Dorsolateral prefrontal cortex (tissue), 122 donors: ENCODE measurements at places on chromosomes 16 and 17. TPM values are rescaled to one million over a fixed set of nuclear protein-coding genes. Genes with fewer than 3 reads are reported as not detected.

FSCN2 gene
- 3.5 TPM for total RNA-seq

- DNase-seq = no peak
Observed at GRCh38 chr16:86568677-86569623, 2.3 kb downstream of the FOXC2 start.

JMJD8 gene
- 29.6 TPM for total RNA-seq

DNA sequence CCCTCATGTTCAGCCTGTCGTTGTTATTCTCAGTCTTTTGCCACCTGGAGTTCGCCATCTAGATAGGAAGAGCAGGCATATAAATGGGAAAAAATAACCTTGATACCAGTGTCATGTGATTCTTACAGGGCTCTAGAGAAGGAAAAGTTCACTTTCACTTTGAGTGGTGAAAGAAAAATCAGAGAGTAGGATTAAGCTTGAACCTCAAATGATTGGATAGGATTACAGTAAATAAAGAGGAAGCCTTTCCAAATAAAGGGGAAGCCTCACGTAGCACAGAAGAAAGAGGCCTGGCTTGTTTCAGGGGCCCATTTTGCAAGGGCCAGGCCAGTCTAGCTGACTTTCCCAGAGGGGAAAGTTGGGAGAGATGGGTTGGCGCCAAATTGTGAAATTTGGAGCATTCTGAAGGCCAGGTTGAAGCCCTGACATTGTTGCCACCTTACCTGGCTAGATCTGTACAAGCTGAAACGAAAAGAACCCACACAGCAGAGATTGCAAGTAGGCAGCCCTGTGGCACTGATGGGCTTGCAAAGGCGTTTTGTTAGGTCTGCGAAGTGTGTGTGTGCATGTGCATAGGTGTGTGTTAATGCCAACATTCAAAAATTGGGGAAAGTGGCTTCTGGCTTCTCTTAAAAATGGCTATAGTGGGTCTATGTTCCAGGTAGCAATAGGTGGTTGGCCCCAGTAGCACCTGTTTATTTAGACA lies 38.8 kb downstream of the TMC6 start:
- DNase-seq = no peak

GRCh38 chr16:3152991-3153368 lies 18.2 kb downstream of the ZNF213 start:
- no peak for DNase-seq

DNA sequence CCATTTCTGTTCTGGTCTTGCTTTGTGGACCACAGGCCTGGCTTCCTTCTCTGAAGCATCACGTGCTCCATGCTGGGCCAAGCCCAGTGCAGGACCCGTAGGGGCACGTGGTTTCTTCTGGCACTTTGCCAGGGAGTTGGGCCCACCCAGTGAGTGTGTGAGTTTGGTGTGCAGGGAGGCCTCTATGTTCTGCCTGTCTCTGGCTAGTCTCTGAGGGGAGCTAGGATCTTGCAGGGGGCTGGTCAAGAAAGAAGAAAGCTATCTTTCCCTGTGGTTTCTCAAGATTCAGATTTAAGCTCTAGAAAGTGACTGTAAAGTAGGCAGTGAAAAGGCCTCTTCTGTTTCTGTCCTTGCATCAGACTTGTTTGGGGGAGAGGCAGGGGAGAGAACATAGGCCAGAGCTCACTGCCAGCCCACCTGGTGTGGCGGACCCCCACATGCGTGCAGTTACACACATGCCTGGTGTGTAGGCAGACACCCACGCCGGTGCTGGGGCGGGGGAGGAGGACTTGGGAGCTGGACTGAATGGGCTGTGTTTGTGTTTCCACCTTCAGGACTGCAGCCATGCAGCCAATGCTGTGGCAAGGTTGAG lies 11.8 kb downstream of the LASP1 start:
- no peak for DNase-seq

DNA sequence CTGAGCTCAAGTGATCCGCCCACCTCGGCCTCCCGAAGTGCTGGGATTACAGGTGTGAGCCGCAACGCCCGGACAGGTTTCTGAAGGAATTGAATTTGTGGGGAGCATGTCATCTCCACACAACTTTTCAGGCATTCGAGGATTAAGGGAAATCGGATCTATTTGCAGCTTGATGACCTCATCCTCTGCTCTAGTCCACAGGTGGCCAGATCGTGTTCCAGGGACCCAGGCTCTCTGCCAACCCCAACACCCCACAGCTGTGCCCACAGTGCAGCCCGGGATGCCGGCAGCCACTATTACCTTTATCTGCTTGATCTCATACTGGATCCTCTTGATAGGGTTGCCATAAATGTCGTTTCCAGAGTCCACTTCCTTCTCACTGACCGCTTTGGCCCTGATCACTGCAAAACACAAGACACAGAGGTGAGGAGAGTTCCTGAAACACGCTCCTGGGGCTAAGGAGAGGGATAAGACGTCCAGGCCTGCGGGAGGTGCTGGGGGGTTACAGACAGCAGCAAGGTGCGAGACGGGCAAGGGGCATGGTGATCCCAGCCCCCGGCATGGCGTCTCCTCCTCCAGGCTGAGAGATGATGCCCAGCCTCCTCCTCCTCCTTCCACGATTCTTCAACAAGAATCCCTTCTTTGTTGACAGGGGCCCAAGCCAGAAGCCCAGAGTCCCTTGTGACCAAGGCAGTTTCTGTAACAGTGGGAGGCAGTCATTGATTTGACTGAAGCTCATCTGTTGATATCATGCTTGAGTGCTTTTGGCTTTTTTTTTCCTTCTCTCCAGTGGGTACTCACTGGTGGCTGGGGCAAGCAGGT lies 29.3 kb downstream of the CEP295NL start:
- no peak for DNase-seq

GRCh38 chr17:38900978-38901656 lies 24.3 kb upstream of the LASP1NB start:
- no peak for DNase-seq

DNA sequence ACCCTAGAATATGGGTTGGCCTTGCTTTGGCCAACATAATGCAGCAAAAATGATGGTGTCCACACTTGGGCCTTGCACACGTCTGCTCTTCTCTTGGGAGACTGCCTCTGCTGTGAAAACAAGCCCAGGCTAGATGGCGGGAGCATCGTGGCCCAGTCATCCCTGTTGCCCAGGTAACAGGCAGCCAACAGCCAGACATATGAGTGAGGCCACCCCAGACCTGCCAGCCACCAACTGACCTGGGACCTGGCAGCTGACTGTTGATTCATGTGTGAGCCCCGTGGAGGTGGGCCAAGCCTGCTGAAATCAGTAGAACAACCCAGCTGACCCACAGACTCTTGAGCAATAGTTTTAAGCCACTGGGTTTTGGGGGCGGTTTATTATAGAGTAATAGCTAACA lies 39.4 kb upstream of the CDH3 start:
- no peak for DNase-seq

WFIKKN1 gene
- 2.0 TPM for total RNA-seq

P2RX5 gene
- total RNA-seq = 16.4 TPM
